CD8-positive, alpha-beta memory T cell (primary cell): ENCODE measurements at places on chromosomes 11 and 22. TPM values are rescaled to one million over a fixed set of nuclear protein-coding genes. Genes with fewer than 3 reads are reported as not detected.

SCT gene
- total RNA-seq = not detected

CSRP3 gene
- total RNA-seq = not detected

MIAT gene
- total RNA-seq = 57.5 TPM

IGSF9B gene
- total RNA-seq = 15.2 TPM

DDX6 gene
- total RNA-seq = 189 TPM

RIMBP3C gene
- 0.37 TPM for total RNA-seq

- no peaks in the 10 kb centered on the region for H3K27me3 ChIP-seq
- H3K4me3 ChIP-seq = no peak overlapping the region
- no peaks in the 10 kb centered on the region for H3K36me3 ChIP-seq
- no peaks in the 10 kb centered on the region for H3K4me1 ChIP-seq
Observed at GRCh38 chr11:112760396-112761059, 200.7 kb upstream of the NCAM1 start.

DNA sequence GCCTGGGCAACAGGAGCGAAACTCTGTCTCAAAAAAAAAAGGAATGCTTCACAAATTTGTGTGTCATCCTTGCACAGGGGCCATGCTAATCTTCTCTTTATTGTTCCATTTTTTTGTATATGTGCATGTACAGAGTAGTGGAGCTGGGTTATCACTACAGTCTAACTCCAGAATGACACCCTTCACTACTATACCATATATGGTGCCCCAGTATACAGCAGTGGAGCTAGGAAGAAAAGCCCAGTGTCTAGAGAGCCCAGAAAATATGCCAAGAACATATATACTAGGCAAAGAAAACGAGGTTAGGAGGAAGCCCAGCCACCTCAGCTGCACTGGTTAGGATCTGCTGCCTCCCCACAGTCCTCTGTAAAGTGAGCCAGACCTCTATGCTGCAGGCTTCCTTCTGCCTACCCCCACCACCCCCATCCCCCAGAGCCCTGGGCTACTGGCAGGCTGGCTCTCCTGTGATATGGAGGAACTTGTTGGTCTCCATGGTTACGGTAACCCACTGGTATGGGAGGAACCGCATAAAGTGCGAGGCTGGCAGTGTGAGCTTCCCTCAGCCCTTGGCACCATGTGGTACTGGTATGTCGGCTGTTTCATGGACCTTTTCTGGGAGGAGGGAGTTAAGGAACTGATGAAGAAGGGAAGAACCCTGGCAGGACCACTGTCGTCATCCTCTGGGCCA is 34.3 kb downstream of the RCOR2 start:
- H3K27ac ChIP-seq = no peak overlapping the region
- no peaks in the 10 kb centered on the region for H3K27me3 ChIP-seq
- H3K36me3 ChIP-seq = no peaks in the 10 kb centered on the region
- no peak overlapping the region for H3K4me3 ChIP-seq
- H3K4me1 ChIP-seq = peaks cover 68% of the 10 kb centered on the region

DNA sequence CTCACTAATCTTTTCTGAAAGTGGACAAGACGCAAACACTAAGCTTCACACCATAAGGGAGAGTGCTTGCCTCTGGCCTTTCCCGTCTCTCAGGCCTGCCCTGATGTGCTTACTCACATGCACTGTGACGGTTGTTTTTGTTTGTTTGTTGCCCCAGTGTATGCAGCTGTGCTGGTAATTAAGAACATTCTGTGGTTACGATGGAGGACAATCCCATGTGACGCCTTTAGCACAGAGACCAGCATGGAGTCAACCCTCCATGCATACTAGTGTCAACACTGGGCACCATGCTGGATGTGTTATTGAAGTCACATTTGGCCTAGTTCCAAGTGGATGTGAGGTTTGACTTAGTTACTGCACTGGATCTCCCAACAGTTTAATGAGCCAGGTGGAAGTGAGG is 27.8 kb upstream of the CDON start:
- H3K4me3 ChIP-seq = no peak overlapping the region
- H3K4me1 ChIP-seq = no peaks in the 10 kb centered on the region
- no peak for DNase-seq
- H3K27ac ChIP-seq = no peak overlapping the region
- H3K27me3 ChIP-seq = no peaks in the 10 kb centered on the region
- H3K36me3 ChIP-seq = no peaks in the 10 kb centered on the region

DNA sequence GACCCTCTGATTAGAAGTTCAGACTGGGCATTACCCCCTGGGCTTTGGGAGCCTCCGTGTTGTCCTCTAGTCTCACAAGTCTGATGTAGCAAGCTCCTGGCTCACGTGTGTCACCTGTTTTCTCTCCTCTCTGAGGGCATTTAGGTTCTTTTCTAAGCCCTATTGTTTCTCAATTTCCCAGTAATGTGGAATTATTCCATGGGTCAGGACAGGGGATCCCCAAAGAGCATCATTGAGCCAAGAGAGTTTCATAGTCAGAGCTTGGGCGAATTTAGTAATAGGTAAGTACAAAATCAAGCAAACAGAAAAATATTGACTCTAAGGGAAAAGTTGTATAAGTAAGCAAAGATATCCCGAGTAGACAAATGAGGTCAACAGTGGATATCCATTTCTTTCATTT is 57.3 kb downstream of the PPP6R2 start:
- no peak for DNase-seq
- no peaks in the 10 kb centered on the region for H3K27me3 ChIP-seq

DNA sequence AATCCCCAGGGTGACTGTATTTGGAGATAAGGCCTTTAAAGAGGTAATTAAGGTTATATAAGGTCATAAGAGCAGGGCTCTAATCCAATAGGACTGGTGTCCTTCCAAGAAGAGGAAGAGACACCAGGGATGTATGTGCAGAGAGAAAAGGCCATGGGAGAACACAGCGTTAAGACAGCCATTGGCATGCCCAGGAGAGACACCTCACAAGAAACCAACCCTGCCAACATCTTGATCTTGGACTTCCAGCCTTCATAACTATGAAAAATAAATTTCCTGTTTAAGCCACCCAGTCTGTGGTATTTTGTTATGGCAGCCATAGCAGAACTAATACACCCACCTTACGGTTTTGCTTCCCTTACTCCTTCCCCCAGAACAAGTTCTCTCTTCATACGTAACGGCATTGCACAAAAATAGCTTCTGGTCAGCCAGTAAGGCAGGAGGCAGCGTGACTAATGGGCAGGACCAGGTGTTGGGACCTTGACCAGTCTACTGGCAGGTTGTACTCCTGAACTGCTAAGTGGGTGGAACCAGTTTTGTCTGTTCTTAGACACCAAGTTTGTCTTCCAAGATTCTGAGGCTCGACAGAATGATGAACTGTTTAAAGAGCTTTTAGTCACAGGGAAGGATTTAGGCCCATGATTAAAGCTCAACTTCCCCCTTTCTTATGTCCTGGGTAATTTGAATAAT is 31.9 kb upstream of the UPB1 start:
- H3K27ac ChIP-seq = no peak overlapping the region
- no peaks in the 10 kb centered on the region for H3K36me3 ChIP-seq
- no peak for DNase-seq

DNA sequence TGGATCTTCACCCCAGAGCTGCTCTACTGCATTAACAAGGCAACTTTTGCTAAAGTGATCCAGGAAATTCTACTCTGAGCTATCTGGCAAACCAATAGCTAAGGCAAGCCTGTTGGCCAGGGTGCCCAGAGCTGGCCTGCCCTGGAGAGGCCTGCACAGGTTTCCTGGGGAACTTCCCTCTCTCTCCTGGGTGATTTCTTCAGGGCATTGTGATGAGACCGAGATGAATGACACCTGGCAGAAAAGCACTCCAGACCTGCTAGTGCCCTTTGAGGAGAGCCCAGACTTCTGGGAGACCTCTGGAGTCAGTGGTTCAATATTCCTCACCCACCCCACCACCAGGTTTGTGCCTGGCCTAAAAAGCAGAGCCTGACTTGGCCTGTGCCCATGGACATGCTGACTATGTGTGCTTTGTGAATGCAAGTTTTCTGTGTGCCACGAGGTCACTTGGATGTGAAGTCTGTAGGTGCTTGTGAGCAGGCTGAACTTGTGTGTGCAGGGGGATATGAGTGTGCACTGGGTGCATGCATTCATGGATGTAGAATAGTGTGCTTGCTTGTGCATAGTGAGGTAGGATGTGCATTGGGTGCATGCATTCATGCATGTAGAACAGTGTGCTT is 4.4 kb upstream of the APLNR start:
- no peaks in the 10 kb centered on the region for H3K36me3 ChIP-seq
- no peak for DNase-seq
- no peak overlapping the region for H3K4me3 ChIP-seq
- H3K27me3 ChIP-seq = no peaks in the 10 kb centered on the region
- H3K4me1 ChIP-seq = no peaks in the 10 kb centered on the region

DNA sequence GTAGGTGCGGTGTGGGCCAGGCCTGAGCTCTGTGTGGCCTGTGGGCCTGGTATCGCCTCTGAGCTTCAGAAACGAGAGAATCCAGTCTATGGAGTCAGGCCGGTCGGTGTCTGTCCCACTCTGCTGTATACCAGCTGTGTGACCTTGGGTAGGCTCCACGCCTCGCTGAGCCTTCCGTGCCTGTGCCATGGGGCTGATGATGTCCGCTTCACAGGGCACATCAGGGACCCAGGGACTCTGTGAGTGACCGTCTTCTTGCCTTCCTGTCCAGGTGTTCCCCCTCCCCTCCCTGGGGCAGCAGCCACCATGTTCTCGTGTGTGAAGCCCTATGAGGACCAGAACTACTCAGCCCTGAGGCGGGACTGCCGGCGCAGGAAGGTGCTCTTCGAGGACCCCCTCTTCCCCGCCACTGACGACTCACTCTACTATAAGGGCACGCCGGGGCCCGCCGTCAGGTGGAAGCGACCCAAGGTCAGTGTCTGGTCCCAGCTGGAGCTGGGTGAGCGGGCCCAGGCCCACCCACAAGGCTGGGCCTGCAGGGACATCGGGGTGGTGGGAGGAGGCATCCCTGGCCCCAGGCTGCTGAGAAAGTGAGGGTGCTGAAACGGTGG is 17.9 kb downstream of the CAPN5 start:
- DNase-seq = no peak
- H3K36me3 ChIP-seq = no peaks in the 10 kb centered on the region
- no peak overlapping the region for H3K4me3 ChIP-seq
- H3K4me1 ChIP-seq = peaks cover 19% of the 10 kb centered on the region
- no peaks in the 10 kb centered on the region for H3K27me3 ChIP-seq
- no peak overlapping the region for H3K27ac ChIP-seq
